ENCODE measurements at places on chromosomes 1 and 21.

DNA sequence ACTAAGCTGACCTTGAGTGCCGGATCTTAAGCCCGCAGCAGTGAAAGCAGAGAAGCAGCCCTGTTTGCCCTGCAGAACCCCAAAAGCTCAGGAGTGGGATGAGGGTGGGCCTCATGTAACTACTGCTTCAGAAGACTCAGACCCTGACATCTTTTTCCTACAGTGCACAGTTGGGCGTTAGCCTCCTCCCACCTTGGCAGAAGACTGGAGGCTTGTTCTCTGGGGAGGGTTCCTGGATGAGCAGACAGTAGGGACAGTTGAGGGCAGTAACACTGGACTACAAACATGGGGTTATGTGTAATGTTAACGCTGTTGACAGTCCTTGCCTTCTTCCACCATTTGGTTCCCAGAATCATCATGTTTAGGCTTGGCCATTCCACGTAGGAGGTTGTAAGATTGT is 9.6 kb downstream of the CTPS1 start:
- no peak for DNase-seq

- no peak for DNase-seq
Measured at GRCh38 chr1:240683576-240683975, 71.6 kb upstream of the GREM2 start.

DNA sequence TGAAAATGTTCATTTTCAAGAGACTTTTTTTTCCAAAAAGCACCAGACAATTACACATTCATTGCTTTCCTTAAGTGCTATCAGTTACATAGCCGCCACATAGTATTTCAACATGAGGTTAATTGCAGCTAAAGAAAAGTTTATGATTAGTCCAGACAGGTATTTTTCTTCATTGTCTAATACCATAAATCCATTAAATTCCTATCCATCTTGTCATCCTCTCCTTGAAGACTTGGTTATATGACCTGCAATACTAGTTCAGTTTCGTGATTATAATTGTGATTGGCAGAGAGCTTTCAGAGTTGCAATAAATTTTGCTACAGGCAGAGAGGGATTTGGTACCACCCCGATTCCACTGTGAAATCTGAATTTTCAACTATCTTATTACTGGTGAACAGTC is 437.7 kb downstream of the GPATCH2 start:
- no peak for DNase-seq

GRCh38 chr1:3687504-3687903 is 35.2 kb downstream of the TP73 start:
- no peak for DNase-seq

GRCh38 chr1:93005252-93005598 is 44.0 kb upstream of the DIPK1A start:
- no peak for DNase-seq

DNA sequence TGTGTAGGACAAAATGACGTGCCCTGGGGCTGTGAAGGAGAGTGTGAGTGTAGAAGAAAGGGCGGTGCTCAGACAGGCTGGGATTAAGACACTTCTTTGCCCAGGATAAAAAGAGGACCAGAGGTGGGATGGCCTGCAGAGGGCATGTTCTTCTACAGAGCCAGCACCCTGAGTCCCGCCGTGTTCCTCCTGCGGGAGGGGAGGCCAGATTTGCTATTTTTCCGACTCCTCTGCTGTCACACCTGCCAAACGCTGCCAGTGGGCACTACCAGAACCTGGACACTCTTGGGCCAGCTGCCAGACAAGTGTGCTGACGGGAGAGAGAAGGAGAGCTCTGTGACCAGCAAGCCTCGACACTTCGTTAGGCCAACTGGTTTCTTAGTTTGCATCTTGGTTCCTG is 206.4 kb downstream of the PLD5 start:
- DNase-seq, result no peak

GRCh38 chr1:35507947-35508346 is 49.3 kb downstream of the KIAA0319L start:
- no peak for DNase-seq

DNA sequence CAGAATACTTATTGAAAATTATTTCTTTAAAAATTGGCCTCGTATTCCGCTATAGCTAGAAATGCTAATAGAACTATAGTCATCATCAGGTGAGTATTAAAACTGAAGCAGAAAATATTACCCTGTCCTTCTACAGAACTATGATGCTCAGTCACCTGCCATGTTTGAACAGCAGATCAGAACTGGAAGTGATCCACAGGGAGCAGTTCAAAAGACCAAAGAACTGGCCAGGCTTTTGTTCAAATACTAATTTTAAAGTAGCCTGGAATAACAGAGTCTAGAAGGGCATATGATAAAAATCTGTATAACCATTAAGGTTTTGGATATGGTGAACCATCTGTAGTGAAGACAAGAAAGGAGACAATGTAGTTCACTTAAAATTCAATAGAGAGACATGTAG is 94.4 kb downstream of the GPR161 start:
- DNase-seq, result no peak

- peak; percentile 85 for DNase-seq
Measured at GRCh38 chr1:160681066-160681890, 30.3 kb downstream of the CD48 start.

DNA sequence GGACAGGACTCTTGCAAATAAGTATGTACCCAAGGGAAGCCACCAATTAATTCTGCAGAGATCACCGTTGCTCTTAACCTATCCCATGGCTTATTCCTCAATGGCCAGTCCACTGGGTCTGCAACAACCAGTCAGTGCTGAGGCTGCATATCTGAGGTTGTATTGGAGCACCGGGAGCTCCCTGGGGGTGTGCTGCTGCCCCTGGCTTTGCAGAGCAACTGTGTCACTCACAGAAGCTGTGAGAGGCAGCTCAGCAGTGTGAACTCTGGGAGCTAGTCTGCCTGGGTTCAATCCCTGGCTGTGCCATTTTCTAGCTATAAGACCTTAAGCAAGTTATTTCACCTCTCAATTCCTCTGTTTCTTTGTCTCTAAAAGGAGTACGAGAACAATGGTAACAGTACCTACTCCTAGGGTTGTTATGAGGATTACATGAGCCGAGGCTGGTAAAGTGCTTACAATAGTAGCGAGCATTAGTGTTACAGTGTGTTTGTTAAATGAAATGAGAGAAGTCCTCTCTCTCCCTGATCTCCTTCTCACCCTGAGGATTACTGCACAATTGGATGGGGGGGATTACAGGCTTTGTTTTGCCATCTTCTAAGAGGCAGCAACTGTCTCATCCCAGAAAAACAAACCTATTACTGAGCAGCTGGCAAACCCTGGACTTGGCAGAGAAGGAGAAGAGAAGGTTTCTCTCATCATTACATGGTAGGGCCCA is 3.6 kb downstream of the RXRG start:
- no peak for DNase-seq

DNA sequence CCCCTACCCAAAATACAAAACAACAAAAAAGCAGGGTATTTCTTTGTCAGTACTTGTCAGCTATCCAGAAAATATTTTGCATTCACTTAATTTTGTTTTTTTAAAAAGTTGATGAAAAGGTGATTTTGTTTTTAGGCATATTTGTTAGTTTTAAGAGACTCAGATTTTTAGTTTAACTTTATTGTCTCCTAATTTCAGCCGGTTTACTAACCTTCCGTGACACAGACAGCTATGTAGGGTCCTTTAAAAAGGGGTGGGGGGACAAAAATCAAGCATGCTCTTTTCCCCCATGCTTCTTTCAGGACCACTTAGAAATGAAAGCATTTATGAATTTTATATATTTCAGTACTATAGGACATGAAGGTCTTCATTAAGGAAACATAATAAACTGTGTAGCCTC is 1.6 kb downstream of the PBX1 start:
- no peak for DNase-seq

DNA sequence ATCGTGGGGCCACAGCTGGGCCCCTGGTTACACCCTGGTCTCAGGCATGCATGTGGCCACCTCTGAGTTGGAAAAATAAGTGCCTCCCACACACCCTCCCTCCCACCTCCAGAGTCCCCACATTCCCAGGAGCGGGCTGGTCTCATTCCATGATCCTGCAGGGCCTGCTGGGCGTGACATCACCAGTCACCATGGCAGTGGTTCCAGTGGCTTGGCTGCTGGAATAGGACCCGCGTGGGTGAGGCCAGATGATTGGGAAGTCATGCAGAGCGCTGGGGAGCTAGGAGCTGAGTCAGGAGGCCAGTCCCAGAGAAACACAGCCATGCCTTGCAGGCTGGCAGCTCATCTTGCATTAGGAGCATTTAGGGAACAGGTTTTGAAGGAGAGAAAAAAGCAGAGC is 125.4 kb upstream of the TMEM51 start:
- DNase-seq, result no peak

DNA sequence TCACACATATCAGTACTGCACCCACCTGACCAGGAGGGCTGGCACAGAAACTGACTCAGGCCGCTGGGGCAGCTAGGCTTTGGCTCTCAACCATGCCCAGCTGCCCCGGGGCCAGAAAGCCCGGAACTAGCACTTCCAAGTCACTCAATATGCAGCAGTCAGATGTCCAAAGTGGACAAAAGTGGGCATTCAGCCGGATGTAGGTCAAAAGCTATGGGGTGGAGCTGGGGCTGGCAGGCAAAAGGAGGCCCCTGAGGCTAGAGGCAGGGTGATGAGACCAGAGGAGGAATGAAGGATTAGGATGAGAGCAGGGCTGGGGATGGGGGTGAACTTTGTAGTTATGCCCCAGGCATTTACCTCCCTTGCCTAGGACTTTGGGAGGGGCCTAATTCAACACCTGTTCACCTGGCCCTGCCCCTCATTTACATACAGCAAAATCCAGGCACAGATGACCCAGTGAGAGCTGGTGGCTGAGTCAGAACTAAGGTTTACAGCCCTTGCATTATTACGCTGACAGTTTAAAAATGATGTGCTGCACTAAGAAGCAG is 30.7 kb upstream of the EDN2 start:
- no peak for DNase-seq

DNA sequence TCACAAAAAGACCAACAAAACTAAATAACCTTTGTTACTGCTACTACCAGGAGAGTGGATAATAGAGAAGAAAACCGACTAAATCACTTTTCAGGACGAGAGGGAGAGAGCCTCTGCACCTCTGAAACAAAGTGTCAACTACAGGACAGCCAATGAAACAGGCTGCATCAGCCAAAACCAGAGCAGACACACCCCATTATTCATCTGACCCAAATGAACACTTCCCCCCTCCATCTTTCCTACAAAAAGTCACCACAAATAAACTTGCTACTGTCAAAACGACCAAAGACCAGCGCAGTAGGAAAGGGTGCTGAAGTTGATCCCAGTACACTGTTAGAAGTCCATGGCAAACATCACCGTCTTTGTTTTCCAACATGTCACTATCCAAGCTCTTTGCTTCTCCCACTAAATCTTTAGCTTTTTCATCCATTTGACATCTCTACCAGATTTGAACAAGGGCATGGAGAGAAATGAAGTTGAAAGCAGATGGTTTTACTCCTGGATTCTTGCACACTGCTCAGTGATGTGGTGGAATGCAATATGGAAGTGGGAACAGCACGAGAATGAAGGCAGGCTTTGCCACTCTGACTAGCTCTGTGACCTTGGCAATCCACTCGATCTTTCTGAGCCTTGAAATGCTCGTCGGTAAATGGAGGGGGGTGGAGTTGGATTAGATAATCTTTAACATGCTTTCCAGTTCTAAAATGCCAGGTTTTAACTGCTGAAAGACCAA is 20.5 kb downstream of the DSTYK start:
- DNase-seq, result no peak

DNA sequence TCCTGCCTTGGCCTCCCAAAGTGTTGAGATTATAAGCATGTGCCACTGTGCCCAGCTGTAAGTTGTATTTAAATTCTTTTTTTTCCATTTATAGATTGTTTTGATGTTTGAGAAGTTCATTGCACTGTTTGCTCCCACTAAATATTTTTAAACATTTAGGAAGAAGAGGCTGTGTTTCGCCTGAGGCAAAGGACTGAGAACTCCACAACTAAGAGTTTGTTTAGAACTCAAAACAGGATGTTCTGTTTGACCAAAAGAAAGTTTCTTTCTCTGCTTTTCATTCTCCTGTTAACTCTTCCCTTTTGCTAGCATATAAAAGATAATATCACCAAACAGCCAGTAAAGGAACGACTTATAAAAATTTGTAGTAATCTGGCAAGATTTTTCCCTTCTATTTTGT is 87.0 kb downstream of the RUNX1 start:
- no peak for DNase-seq

DNA sequence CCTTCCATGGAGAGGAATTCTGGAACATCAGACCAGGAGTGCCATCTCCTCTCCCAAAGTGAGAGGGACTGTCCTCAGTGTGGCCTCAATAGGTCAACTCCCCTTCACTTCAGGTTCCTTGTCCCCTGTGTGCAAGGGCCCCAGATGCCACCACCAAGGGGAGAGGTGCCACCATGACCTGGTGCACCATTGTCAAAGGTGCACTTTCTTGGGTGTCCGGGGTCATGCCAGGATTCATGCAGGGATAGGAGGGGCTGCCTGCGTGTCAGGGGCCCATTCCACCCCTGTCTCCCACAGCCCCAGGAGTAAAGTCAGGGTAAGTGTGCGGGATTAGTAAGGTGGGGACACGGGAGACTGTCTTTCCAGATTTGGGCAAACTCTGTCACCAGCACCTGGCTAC is 21.4 kb upstream of the EPHA2 start:
- no peak for DNase-seq

- no peak for DNase-seq
Measured at GRCh38 chr1:209130886-209131285, 452.6 kb upstream of the CAMK1G start.

GRCh38 chr1:181607524-181607923 is 124.2 kb downstream of the CACNA1E start:
- DNase-seq, result no peak

- no peak for DNase-seq
Measured at GRCh38 chr1:101004061-101004460, 21.5 kb downstream of the DPH5 start.

GRCh38 chr1:84668185-84668584 is 22.1 kb downstream of the SSX2IP start:
- no peak for DNase-seq

GRCh38 chr1:205061227-205061626 is 18.2 kb downstream of the CNTN2 start:
- no peak for DNase-seq

- DNase-seq, result no peak
Measured at GRCh38 chr1:59156526-59157199, 140.2 kb upstream of the FGGY start.

- DNase-seq, result no peak
Measured at GRCh38 chr1:151809985-151810556, 4.9 kb upstream of the LINGO4 start.

- DNase-seq, result no peak
Measured at GRCh38 chr1:30353637-30354036, 369.7 kb downstream of the MATN1 start.

- DNase-seq, result peak; percentile 21
Measured at GRCh38 chr1:55217226-55217986, 2.2 kb upstream of the USP24 start.

- DNase-seq, result no peak
Measured at GRCh38 chr1:115643666-115644065, 1.9 kb downstream of the VANGL1 start.

GRCh38 chr1:200850554-200850953 is 22.2 kb upstream of the GPR25 start:
- no peak for DNase-seq

- no peak for DNase-seq
Measured at GRCh38 chr1:206508956-206509355, 1.6 kb downstream of the RASSF5 start.
